GM10248 (cell line): ENCODE measurements at places on chromosomes 4 and X.

GRCh38 chrX:132025041-132025440 is 1.9 kb downstream of the STK26 start:
- DNase-seq, result no peak

DNA sequence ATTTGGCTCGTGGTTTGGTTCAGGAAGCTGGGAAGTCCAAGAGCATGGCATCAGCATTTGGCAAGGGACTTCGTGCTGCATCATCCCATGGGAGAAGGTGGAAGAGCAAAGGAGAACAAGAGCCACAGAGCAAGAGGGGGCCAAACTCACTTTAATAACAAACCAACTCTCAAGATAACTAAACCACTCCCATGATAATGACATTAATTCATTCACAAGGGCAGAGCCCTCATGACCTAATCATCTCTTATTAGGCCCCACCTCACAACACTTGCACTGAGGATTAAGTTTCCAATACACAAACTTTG is 113.4 kb upstream of the ATXN3L start:
- no peak for DNase-seq

GRCh38 chr4:113434247-113434587 is 327.3 kb downstream of the CAMK2D start:
- DNase-seq, result no peak

DNA sequence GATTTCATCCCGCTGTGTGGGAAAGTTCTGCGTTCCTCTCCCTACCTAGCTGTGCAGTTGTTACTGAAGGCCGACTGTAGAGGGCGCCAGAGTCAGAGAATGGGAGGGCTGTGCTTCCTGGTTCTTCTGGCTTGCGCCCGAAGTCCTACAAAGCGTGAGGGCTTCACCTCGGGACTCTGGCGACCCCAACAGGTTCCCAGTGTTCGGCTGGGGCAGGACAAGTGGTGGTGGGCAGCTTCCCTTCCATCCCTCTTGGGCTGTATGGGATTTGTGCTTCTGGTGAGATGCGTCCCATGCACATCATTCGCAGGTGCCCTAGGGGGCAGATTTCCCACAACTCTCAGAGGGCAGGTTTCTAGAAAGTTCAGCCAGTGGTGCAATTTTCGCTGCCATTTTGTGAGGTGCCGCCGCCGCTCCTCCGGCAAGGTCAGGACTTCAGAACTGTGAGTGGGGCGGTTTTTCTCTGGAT is 27.3 kb downstream of the CT45A1 start:
- peak; percentile 45 for DNase-seq

DNA sequence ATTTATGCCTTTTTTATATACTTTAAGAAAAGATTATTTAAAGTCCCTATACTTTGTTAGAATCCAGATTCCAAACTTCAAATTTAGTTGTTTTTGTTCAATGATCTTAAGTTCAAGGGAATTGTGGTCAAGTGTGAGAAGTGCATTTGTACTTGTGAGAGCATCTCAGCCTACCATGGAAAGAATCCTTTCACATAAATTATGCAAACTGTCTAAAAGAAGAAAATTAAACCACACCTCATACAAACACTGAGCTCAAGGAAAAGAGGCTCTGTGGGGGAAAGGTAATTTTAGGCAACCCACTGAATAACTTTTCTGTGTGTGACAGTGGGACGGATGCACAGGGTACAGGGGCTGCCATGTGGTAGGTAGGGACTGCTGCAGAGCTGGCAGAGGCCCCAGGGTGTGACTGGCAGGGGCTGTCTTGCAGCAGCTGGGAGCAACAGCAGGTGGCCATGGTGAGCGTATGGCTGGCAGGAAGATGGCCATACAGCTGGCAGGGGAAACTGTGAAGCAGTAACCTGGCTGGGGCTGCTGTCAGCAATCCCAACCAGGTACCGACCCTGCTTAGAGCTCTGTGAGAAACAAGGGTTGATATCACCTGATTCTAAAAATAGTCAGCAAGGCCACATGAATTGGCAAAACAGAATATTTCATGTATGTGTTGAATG is 130.6 kb downstream of the UGT8 start:
- DNase-seq, result no peak

DNA sequence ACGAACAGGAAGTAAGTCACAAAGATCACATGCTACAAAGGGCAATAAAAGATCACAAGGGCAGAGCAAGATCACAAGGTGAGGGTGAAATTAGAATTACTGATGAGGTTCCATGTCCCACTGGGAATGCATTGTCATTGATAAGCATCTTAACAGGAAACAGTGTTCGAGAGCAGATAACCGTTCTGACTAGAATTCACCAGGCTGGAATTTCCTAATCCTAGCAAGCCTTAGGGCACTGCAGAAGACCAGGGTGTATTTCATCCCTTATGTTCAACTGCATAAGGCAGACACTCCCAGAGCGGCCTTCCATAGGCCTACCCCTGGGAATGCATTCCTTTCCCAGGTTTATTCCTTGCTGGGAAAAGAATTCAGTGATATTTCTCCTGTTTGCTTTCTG is 980.6 kb upstream of the LCORL start:
- DNase-seq, result no peak

DNA sequence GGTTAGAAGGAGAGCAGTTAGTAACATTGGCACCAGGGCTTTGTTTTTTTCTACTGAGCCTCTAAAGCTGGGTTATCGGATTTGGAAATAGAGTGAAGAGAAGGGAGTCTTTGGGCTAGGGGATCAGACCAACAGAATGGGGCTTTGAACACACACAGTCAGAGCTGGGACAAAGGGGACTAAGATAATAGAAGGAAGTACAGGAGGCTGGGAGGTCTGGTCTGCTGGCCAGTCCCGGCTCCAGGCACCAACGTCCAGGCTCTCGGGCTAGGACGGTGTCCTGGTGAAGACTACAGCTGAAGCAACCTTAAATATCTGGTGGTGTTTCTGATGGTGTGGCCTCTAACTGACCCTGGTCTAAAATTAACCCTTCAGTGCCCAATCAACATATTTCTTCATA is 57.5 kb downstream of the HHIP start:
- DNase-seq, result no peak

GRCh38 chr4:947491-947971 is 15.3 kb downstream of the TMEM175 start:
- no peak for DNase-seq

GRCh38 chr4:93187466-93187865 is 641.1 kb upstream of the ATOH1 start:
- no peak for DNase-seq

- no peak for DNase-seq
These were observed 349.3 kb upstream of the KLF3 start for GRCh38 chr4:38314663-38315062.

DNA sequence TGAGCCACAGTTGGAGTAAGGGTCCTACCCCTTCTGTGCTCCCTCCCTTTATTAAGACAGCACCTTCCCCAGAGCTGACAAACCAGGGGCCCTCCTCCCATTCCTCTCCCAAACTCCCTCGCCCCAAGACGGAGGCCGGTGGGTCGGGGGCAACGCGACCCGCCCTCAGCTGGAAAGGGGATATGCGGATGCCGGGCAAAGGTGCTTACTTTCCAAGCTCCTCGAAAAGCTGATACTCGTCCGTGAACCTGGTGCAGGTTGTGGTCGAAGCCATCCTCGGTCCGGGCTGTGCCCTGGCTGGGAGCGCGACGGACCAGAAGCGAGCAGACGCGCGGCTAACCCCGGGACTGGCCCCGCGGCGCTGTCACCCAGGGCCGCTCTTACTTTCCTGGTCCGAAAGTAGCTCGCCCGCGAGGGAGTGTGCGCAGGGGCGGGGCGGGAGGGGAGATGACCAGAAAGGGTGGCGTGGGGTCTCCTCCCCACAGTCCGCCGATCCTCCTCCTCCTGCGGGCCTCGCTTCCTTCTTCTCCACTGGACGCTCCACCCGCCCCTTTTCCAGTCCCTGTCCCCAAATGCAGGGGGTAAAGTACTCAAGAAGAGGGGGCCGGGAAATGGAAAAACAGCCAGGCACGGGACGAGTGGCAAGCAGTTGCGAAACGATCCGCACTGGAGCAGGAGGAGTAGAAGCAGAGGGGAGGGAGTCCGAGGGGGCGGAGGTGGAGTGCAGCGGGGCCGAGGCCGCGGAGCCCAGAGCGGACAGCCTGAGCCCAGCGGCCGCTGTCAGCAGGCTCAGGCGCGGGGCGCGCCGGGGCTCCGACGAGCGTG is 531 bp downstream of the CAMK2D start:
- peak; percentile 64 for DNase-seq

DNA sequence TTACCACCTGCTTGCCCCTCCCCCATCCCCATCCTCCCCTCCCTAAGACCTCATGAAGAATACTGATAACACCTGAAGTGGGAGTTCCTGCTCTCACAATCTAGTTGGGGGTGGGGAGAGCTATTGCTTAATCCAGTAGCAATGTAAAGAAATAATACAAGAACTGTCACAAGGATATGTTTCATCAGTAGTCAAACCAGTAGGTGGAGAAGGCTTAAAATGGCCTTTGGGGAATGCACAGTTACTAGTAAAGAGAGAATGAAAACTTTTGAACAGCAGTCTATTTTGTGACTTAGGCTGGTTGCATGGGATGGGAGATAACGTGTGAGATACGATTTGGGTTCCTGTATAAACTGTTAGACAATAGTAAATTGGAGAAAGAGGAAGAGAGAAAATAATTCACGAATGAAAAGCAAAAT is 6.0 kb downstream of the GALNT7 start:
- DNase-seq, result no peak

- DNase-seq, result no peak
These were observed 221.2 kb upstream of the MID1 start for GRCh38 chrX:10841579-10841978.

DNA sequence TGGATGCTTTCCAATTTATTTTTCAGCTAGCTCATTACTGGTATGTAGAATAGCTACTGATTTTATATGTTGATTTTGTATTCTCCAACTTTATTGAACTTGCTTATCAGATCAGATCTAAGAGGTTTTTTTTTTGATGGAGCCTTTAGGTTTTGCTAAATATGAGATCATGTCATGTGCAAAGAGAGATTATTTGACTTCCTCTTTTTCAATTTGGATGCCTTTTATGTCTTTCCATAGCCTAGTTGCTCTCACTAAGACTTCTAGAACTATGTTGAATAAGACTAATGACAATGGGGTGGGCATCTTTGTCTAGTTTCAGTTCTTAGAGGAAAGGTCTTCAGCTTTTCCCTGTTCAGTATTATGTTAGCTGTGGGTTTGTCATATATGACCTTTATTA is 11.7 kb downstream of the MAGEE1 start:
- no peak for DNase-seq

GRCh38 chr4:86755388-86755787 is 93.8 kb downstream of the SLC10A6 start:
- no peak for DNase-seq

DNA sequence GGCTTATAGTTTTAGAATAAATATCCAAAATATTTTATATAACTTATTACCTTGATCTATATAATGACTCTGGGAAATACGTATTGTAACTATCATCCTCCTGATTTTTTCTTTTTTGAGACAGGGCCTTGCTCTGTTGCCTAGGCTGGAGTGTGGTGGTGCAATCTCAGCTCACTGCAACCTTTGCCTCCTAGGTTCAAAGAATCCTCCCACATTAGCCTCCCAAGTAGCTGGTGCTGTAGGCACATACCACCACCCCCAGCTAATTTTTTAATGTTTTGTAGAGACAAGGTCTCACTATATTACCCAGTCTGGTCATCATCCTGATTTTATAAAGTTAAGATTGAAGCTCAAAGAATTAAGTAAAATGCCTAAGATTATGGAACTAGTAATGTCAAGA is 193.6 kb downstream of the SLC4A4 start:
- DNase-seq, result no peak

GRCh38 chr4:15592799-15593198 is 62.4 kb downstream of the FBXL5 start:
- no peak for DNase-seq
